ENCODE measurements at places on chromosomes 3 and 15.

- DNase-seq = peak; percentile 100
Observed at GRCh38 chr15:41332194-41333025, at the start of the genes NUSAP1 and OIP5. Gene NUSAP1 (plus strand): TSS chr15:41332881. CDS start chr15:41332958, 77 bp downstream. Gene OIP5 (minus strand): TSS chr15:41332591. CDS start chr15:41332561, 30 bp downstream.

DNA sequence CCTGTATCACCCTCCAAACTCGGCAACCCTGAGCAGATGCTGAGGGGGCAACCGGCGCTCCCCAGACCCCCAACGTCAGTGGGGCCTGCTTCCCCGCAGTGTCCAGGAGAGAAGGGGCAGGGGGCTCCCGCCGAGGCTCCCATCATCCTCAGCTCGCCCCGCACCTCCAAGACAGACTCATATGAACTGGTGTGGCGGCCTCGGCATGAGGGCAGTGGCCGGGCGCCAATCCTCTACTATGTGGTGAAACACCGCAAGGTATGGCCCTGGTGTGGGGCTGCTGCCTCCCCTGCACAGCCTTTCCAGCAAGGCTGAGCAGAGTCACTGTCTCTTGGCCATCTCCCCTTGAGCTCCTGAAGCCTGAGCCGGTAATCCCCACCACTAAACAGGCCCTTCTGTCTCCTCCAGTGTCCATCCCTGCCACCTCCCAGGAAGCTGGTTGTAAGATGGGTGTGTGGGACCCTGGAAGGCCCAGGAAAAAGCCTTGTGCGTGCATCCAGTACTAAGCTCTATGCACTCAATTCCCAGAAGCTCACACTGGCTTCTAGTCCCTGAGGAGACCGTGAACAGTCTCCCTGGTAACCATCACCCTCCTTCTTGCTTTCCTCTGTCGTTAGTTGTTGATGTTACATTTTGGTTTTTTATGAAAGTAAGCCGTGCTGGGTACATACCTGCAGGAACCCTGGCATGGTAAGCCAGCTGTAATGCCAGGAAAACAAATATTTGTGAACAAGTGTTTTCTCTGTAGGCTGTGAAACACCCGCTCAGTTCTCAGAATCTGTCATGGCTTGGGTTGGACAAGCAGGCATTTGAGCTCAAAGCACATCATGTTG is 63.3 kb downstream of the BOC start:
- DNase-seq = no peak

GRCh38 chr3:115877615-115877899 is 254.2 kb downstream of the GAP43 start:
- no peak for DNase-seq

DNA sequence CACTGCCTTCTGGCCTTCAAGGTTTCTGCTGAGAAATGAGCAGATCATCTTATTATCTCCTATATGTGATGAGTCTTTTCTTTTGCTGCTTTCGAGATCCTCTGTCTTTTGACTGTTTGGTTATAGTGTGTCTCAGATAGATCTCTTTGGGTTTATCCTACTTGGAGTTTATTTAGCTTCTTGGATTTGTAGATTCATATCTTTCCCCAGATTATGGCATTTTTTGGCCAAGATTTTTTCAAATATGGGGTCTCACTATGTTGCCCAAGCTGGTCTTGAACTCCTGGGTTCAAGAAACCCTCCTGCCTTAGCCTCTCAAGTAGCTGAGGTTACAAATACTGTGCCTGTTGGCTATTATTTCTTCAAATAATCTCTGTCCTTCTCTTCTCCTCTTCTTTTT is 150.3 kb downstream of the PDE8A start:
- DNase-seq = no peak

GRCh38 chr3:64173563-64173962 is 51.7 kb downstream of the PRICKLE2 start:
- DNase-seq = no peak

GRCh38 chr3:194985031-194985578 is 285.9 kb downstream of the XXYLT1 start:
- DNase-seq = peak; percentile 54

DNA sequence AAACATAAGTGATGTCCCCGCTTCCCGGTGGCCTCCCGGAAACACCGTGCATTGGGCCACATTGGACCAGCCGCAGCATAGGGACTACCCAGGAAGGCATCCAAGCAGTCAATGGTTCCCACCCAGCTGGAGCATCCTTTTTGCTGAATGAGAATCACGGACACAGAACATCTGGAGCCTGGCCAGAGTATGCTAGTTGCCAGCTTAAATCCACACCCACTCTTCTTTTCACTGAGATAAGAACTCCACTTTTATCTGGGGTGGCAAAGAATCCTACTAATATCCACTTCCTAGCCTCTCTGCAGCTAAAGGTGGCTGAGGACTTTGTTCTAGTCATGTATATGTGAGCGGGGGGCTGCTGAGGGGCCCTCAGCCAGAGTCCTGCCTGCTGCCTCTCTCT is 95.2 kb upstream of the PLXNA1 start:
- DNase-seq = no peak

DNA sequence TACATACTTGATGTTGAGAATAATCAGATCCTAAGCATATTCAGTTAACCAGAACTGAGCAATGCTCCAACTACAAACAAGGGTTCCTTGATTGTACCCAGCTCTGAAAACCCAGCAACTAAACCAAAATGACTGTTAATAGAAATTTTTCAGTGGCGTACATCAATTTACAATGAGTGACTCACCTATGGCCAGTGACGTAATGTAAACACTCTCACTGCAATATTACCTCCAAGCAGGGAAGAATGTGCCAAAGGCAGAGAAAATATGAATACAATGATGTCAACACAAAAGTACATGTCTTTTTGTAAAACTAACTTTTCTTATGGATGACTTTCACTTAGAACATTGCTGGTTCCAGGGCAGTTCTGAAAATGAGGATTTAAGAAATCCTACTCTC is 611.3 kb downstream of the EDEM1 start:
- no peak for DNase-seq

- DNase-seq = no peak
Observed at GRCh38 chr3:167880183-167880582, 144.7 kb downstream of the SERPINI1 start.

DNA sequence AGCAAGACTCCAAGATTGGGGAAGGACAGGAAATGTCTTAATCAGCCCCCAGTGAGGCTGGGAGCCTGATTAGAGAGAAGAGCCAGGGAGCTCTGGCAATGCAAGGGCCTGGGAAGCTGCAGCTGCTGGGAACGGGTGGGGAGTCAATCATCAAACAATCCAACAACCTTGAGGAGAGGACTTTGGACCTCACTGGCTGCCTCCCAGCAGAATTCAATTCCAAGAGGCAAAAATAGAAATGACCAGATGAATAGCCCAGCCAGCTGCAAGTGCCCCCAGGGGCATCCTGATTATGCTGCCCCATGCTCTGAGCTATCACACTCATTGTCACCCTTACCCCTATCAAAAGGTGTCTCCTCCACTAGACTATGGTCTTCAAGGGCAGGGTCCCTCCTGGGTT is 6.1 kb upstream of the HOMER2 start:
- DNase-seq = no peak

- DNase-seq = no peak
Observed at GRCh38 chr3:169384573-169384972, 278.9 kb downstream of the MECOM start.

- DNase-seq = no peak
Observed at GRCh38 chr15:37246065-37246464, 145.7 kb upstream of the MEIS2 start.

DNA sequence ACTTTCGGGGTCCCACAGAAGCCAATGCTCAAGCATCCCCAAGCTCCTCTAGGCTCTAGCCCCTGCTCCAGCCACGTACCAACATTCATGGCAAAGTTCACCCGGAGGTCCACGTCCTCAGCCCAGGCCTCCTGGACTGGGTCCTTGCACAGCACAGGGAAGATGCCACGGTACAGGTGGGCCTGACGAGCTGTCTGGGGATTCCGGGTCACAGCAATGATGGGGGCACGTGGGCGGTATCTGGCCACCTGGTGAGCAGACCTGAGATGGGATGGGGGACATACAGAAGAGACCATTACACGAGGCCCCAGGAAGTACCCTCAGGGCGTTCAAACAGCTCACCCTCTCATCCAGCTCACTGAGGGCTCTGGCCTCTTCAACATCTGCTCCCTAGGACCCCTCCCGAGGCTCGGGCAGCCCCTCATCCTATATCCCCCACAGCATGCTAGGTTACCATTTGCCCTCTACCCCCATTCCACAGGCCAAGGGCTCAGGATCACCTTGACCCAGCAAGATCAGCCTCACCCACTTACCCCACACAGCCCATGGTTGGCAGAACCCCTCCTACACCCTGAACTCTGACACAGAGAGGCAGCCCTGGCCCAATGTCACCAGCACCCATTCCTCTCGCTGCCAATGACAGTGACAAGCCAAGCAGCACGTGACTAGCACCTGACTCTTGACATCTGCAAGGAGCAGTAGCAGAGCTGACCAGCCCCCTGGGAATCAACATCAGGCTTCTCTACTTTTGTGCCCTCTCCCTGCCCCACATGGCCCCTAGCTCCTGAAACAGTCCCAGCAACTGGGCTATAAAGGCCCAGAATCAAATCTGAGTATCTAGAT is 3.0 kb upstream of the GRAMD2A start:
- no peak for DNase-seq
